ENCODE measurements at places on chromosomes 4 and X.

DNA sequence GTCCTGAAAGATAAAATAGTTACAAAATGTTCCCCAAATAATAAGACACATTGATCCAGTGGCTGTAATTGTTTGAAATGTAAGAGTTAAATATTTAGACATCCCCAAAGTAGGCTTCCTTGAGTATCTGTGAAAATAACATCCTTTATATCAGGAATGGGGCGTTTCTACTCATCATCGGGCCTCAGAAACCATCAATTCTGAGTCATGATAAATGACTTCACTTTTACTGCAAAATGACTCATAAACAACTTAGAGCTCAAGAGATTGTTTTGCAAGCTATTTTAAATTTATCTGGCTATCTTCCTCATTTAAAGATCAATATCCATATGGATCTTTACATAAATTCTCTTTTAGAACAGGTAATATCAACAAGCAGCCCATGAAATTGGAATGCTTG is 369.4 kb upstream of the CNKSR2 start:
- no peak for DNase-seq

DNA sequence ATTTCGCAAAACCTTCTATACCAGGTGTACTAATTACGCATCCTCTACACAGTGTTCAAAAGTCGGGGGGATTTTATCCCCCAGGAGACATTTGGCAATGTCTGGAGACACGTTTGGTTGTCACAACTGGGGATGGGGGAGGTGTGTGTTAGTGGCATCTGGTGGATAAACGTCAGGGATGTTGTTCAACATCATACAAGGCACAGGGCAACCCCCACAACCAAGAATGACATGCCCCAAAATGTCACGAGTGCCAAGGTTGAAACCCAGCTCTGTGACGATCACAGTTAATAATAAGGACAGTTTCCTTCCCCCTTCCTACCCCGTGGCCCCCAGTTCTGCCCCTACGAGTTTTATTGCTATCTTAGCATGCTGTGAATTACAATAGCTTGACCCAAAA is 15.9 kb upstream of the SEL1L3 start:
- DNase-seq, result no peak

DNA sequence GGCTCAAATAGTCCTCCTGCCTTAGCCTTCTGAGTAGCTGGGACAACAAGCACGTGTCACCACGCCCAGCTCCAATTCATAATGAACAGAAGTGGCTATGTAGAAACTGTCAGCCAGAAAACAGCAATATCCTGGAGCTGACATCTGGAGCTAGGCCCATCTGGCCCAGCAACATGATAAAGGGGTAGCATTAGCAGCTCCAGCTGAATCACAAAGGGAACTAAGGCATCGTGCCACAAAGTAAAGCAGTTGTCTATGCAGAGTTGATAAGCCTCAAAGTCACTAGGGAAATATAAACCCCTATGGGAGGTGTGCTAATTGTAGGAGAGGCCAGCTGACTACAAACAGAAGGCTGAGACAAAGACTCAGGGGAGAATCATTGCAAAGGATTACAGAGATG is 270.5 kb upstream of the GPC4 start:
- no peak for DNase-seq

- DNase-seq, result no peak
Measured at GRCh38 chr4:182056866-182057265, 186.3 kb upstream of the TENM3 start.

DNA sequence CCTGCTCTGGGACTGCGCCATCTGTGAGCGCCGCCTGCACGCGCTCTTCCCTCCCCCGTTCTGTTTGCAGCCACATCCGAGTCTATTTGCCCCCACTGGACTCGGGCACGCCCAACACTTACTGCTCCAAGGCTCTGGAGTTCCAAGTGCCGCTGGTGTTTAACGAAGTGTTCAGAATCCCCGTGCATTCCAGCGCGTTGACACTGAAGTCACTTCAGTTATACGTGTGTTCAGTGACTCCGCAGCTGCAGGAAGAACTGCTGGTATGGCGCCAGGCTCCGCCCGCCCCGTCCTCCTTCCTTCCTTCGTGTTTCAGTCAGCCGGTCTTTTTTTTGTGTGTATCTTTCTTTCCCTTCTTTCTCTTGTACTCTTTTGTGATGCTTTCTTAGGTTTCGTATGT is 30.7 kb upstream of the CLCN4 start:
- no peak for DNase-seq

DNA sequence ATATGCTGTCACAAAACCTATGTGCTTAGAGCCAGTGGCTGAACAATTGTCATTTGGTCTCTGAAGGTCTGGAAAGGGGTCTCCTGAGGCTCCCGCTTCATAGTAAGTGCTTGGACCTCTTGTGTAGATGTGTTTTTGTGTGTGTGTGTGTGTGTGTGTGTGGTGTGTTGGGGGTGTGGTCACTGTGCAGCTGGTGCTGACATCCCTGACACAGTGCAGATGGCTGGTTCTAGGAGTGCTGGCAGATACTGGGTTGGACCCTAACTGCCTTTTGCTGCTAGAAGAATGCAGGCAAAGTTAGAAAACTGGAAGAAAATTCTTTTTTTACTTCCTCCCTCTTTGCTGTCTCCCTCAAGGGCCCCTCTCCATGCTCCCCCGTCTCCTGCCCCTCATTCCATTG is 1872.6 kb downstream of the ARAP2 start:
- no peak for DNase-seq

DNA sequence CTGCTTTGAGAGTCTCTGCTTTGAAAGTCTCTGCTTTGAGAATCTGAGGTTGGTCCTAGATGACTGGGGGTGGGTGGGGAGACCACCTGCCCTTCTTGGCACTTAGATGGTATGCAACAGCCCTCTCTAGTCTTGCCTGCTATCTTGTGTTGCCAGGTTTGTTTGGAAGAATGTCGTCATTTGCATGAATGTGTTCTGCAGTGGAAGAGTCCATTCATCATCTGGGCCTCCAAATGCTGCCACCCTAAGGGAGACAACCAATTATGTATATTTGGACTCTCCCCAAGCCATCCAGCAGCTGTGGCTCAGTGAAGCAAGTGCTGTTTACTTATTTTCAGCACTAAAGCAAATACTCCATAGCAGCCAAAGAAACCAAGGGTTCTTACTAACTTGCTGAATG is 44.6 kb upstream of the TRPC5OS start:
- no peak for DNase-seq

DNA sequence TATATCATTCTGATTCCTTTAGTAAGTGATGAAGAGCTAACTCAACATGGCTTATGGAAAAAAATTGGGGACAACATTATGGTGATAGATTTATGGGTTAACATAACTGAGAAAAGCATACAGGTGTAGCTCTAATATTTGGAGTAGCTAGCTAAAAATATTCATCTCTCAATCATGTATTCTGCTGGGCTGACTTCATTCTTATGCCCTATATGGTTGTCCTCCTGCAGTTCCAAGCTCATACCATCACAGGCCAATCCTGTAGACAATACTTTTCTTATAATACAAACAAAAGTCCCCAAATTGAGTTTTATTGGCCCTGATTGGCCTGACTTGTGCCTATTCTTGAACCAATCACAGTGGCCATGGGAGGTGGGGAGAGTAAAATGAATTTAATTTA is 6.7 kb upstream of the FAM241A start:
- no peak for DNase-seq

GRCh38 chr4:64727960-64728359 is 318.7 kb upstream of the TECRL start:
- no peak for DNase-seq

DNA sequence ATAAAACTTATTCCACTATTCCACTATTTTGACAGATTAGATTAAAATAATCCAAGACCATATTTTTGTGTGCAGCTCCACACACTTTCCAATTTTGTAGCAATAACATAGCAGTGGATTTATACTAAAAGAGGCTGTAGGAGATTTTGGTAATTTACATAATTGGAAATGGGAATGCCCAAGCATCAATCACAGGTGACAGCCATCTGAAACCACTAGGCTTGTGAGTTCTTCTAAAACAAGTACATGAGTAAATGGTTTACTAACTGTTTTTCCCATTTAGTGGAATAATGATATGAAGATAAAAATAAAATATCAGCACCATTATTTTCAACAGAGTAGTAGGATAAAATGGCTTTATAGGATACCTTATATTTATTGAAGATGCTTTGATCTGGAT is 4.4 kb downstream of the ANK2 start:
- DNase-seq, result no peak

- peak; percentile 28 for DNase-seq
Measured at GRCh38 chr4:7649741-7650531, 215.2 kb upstream of the PSAPL1 start.

- DNase-seq, result no peak
Measured at GRCh38 chr4:184810720-184811119, 15.0 kb downstream of the ACSL1 start.

- no peak for DNase-seq
Measured at GRCh38 chr4:38411981-38412536, 251.9 kb upstream of the KLF3 start.

GRCh38 chrX:114267142-114267541 is 316.7 kb upstream of the HTR2C start:
- no peak for DNase-seq

- no peak for DNase-seq
Measured at GRCh38 chr4:79047316-79047715, 108.1 kb upstream of the PAQR3 start.

- DNase-seq, result no peak
Measured at GRCh38 chr4:7009564-7009963, 33.6 kb upstream of the TADA2B start.

GRCh38 chr4:140113653-140114052 is 40.3 kb downstream of the MAML3 start:
- DNase-seq, result no peak

DNA sequence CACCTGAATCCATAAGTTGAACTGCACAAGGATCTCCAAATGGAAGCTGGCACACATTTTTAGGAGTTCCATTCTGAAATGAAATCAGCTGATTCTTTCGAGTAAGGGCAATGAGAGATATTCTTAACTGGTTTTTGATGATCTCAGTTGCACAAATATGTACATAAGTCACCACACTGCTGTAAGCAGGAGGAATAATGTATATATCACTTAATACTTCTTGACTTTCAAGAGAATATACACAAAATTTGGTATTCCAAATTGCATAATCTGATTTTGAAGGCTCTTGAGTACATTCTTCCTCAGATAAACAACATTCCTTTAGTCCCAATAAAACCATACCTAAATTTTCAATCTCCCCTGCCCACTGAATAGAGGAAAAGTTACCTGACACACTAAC is 8.2 kb downstream of the FANCB start:
- DNase-seq, result no peak

- DNase-seq, result no peak
Measured at GRCh38 chr4:22345678-22346077, 170.2 kb downstream of the ADGRA3 start.

DNA sequence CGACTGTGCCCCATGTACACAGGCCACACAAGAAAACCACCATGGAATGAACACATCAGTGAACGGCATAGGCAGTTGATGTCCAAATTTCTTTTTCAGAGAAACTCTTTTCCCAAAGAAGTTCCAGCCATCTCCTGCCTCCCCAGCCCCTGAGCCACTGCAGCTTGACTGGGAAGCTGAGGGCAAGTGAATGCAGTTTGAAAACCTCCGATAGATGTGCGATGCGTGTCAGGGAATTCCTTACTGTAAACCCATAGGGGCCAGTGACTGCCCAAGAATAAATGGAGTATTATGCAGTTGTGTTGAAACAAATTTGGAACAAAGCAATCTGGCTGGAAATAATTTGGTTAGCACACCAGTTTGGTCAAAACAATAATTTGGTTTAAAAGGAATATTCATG is 72.1 kb downstream of the ENPP6 start:
- no peak for DNase-seq

- no peak for DNase-seq
Measured at GRCh38 chr4:26905172-26905571, 44.5 kb downstream of the STIM2 start.

DNA sequence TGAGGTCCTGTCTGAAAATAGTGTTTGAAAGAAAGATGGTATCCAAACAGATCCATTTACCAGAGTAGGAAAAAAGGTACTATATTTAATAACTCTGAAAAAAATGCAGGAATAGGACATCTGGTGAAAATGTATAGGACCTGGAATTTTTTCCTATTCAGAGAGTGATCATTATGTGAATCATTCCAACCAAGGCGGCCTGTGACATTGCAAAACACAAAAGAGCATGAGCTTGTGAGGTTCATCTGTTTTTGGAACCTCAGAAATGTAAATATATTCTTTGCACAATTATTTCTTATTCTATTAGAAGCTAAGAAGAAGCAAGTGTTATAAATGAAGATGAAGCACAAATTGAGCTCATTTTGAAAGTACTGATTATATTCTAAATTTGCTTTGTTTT is 2.0 kb downstream of the C4orf51 start:
- DNase-seq, result no peak

- no peak for DNase-seq
Measured at GRCh38 chr4:138911909-138912703, 103.5 kb upstream of the NOCT start.

DNA sequence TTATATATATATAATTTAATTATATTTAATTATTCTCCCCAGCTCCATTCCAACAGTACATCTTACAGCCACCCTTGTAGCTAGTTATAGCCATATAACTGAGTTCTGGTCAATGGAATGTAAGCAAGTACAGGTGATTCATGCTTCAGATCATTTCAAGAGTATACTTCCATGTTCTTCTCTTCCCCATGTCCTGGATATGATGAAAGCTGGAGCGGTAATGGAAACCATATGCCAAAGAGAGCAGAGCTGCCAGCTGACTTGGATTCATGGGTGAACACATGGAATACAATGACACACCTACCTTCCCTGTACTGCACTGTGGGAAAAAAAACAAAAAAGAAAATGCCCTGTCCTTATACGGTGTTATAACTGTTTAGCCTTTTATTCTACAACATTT is 17.5 kb upstream of the CORIN start:
- DNase-seq, result no peak

GRCh38 chr4:159175989-159176375 is 73.1 kb downstream of the RAPGEF2 start:
- no peak for DNase-seq

GRCh38 chr4:38612646-38613414 is 51.2 kb upstream of the KLF3 start:
- no peak for DNase-seq

- no peak for DNase-seq
Measured at GRCh38 chr4:53494851-53495250, 96.4 kb downstream of the LNX1 start.

- DNase-seq, result no peak
Measured at GRCh38 chr4:111934314-111934713, 210.9 kb upstream of the FAM241A start.

DNA sequence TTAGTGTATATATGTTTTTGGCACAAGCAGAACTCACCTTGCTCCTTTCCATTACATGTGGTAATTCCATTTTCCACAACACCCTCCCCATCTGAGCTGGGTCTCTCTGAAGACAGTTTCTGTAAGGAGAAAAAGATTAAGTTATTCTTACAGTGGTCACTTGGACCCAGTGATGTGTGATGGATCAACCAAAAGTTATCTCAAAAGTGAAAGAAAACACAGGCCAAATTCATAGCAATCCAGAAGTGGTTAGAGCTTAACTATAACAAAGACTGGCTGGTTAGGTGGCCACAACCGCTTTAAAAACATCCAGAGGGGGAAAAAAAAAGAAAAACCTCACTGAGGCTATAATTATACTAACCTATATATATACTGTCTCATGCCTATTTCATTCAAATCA is 123.7 kb downstream of the AFAP1 start:
- no peak for DNase-seq

- DNase-seq, result no peak
Measured at GRCh38 chr4:104591510-104591911, 96.8 kb upstream of the CXXC4 start.

All from activated naive CD4-positive, alpha-beta T cell treated with anti-CD3 and anti-CD28 coated beads, Interleukin-2, amount 50 U/mL, for 16 hours (primary cell).